Activated CD8-positive, alpha-beta T cell treated with anti-CD3 and anti-CD28 coated beads for 36 hours (primary cell): ENCODE measurements at places on chromosomes 5 and 9.

GRCh38 chr9:120910643-120911042 is 16.0 kb downstream of the TRAF1 start:
- no peak for DNase-seq

GRCh38 chr5:14008819-14009311 is 64.4 kb upstream of the DNAH5 start:
- no peak for DNase-seq

DNA sequence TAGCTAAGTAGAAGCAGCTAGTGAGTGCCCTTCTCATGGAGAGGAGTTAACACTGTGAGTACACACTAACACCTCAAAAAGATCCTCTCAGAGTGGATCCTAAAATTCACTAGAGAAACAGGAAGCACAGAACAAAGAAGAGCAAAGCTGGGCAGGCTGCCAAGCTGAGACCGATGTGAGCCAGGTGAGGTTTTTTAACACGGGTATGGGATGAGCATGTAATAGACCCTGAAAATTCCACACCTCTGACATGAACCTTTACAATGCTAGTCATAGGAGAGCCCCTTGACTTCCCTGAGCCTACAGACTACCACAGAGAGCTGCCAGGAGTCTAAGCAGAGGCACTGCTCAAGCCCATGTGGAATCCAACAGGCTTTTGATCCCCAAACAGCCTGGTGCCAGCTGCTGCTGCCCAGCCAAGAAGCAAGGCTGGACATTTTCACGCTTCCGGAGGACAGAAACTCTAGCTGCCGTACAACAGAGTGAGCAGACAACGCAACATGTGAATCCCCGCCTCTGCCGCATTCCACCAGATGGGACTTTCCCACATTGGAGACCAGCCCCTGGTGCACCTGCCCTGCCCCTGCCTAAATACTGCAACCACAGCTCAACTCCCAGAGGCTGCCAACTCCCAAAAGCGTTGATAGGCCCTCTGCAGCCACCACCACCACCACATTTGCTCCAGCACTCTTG is 280.8 kb downstream of the CDH10 start:
- no peak for DNase-seq

- no peak for DNase-seq
These were observed 38.7 kb downstream of the SCAMP1 start for GRCh38 chr5:78399116-78399515.

GRCh38 chr9:34430843-34431437 is 27.4 kb downstream of the FAM219A start:
- peak; percentile 52 for DNase-seq

DNA sequence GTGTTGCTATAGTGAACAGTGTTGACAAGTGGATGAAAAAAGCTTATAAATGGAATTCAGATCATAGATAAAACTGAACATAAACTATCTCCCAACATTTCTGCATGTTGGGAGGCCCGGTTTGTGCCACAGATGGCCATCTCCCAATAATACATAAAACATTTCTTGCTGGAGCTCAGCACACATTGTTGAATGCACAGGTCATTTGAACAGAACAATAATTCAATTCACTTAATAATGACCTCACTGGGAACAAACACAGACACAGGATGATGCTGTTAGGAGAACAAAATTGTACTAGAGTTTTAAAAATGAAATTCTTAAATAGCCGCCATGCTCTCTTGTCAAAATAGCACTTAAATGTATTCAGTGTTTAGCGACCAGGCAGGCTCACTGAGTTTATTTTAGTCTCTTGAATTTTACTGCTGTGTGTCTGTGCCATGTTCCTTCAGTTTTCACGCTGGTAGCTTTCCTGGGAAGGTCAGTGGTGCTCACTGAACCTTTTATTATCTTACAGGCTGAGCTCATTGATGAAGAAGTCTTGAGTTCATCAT is 85.0 kb upstream of the SSBP2 start:
- no peak for DNase-seq

DNA sequence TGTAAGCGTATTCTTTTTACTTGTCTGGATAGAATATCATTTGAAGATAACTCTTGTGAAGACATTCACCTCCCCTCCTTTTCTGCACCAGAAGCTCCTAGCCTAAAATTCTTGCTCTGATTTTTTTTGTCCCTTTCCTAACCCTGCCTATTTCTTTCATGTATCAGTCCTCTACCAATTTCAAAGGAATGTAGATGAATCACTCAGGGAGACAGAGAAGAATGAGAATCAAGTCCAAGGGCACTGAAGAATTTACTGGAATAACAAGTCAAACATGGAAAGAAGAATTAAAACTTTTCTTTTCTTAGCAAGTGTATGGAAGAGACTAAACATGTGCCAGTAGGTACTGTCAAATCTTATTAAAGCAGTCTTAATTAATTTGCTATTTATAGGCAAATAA is 618.7 kb downstream of the DNAH5 start:
- DNase-seq: no peak

- DNase-seq: no peak
These were observed 1233.4 kb upstream of the DMAC1 start for GRCh38 chr9:9033022-9033421.
